ENCODE measurements at places on chromosomes 1 and 21.

DNA sequence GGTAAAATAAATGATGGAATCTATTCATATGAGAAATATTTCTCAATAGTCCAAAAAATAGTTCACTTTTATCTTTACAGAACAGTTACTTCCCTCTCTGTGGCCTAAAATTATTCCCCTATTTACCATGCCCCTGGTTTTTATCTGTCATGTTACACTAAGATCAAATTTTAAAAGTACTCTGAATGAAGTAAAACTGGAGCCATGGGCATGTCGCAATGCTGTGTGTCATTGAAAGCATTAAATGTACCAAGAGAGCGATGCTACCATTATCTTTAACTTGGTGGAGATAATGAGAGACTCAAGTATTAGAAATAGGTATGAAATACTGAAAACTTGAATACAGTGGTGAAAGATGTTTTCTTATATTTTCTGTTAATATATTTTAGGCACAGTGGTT is 146.2 kb downstream of the KCNT2 start:
- no peak for DNase-seq

DNA sequence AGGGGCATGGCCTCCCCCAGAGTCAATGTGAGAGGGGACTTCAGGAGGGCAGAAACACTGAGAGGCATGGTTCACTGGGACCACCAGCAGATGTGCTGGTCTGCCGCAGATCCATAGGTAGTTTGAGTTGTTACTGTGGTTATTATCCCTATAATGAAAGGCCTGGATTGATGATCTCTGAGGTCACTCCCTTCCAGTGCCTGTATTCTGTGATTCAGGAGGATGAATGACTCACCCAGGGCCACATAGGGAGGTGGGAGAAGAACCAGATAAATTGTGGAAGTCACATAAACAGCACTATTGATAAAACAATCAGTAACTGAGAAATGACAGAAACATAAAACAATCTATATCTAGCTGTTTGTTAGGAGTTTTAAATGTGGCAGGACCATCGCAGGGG is 22.7 kb upstream of the ACTL8 start:
- DNase-seq = no peak

DNA sequence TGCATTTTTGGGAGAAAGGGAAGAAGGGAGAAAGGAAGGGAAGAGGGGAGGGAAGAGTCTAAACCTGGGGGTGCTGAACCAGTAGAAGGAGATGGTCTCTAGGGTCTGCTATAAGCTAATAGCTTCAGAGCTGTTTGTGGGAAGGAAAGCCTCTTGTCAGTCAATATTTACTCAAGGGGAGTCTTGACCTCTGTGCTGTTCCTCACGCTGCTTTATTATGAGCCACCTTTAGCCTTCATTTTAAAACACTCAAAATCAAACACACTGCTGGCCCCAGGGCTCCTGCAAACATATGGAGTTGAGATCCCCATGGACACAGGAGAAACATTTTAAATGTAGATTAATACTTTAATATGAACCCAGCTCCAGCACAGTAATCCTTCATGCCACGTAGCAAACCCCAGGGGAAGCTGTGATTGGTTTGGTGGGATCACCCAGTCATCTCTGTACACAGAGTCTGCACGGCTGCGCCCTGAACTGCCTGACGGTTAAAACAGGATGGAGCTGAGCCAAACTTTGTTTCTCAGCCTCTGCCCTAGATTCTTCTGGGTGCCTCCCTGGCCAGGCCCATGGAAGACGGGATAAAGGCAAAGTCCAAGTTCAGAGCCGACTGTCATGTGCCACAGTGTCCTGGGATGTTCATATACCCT is 40.2 kb upstream of the VWA5B1 start:
- DNase-seq = no peak

DNA sequence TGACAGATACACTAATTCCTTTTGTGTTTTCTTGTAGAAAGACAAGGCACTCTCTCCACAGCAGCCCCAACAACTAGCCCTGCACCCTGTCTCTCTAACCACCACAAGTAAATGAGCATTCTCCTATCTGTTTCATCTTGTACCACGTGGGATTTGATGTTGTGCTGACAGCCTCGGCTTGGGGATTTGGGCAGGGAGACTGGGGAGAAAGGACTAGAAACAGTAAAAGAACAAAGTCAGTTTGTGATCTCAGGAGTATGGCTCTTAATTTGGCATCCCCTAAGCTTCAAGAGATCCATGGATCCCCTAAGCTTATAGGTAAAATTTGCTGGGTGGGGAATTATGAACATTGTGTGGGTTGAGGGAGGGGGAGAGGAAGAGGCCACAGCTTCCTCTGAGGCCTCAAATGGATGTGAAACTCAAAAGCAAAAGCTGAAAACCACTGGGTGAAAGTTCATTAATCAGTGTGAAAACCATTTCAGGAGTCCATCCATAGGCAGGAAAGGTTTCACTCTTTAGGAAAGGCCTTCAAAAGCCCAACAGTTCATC is 3.1 kb downstream of the C1orf162 start:
- peak; percentile 3 for DNase-seq

- no peak for DNase-seq
Observed at GRCh38 chr1:48820491-48820890, 43.8 kb upstream of the BEND5 start.

- peak; percentile 36 for DNase-seq
Observed at GRCh38 chr1:153404768-153405167, 11.6 kb upstream of the S100A7A start.

GRCh38 chr1:27811741-27812500 is 18.7 kb upstream of the PPP1R8 start:
- no peak for DNase-seq

DNA sequence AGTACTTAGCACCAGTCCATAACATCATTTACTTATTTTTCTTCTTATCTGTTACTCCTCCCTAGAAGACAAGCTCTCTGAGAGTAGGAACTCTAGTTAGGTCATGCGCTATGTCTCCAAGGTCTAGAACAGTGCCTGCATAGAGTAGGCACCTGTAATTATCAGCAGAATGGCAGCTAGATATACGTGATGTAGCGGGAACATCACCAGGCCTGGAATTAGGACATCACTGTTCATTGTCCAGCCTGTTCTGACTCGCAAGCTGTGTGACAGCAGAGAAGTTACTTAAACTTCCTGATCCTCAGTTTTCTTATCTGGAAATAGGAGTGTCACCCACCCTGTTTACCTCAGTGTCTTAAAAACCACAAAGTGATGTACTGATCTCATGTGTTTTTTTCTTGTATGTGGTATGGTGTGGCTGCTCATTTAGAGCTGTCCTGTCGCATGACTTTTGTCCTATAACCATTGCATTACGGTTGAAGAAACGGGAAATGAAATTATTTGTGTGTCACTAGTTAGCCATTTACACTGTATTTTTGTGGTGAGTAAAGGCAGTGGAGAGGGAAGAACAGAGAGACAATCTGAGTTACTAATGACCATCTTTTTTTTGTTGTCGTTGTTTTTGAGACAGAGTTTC is 37.1 kb upstream of the EXO1 start:
- no peak for DNase-seq

DNA sequence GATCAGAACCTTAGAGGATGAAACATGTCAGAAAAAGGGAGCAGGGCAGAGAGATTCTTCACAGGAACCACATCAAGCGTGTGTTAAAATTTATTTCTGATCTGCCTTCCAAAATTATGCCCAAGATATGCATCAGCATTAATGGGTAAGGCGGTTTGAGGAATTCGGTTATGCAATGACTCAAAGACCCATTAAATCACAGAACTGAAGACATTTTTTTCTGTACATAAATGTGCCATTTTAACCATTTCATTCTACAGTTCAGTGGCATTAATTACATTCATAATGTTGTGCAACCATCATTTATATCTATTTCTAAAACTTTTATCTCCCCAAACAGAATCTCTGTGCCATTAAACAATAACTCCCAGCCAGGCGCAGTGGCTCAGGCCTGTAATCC is 43.4 kb downstream of the CNST start:
- no peak for DNase-seq

- DNase-seq = no peak
Observed at GRCh38 chr1:211739671-211740411, 64.4 kb upstream of the NEK2 start.

GRCh38 chr1:231690059-231690458 is 63.5 kb downstream of the DISC1 start:
- no peak for DNase-seq

DNA sequence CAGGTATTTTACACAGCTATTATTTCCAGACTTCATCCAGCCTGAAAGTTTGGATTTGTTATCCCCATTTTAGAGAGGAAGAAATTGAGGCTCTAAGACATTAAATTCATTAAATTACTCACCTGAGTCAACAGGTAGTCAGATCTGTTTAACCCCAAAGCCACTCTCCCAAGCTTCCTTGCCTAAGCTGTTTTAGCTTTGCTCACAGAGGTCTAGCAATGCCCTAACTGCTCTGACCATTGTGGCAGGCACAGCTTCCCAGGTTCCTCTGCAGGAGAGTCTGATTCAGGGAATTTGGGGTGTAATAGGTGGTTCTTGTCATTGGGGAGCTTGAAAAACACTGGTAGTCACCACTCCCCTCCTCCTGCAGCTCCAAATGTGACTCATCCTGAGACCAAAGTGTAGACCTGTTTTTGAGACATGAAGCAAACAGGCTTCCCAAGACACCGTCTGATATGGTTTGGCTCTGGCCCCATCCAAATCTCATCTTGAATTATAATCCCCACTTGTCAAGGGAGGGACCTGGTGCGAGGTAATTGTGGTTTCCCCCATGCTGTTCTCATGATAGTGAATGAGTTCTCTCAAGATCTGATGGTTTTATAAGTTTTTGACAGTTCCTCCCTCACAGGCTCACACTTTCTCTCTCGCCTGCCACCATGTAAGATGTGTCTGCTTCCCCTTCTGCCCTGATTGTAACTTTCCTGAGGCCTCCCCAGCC is 142.8 kb upstream of the DNAH14 start:
- DNase-seq = no peak

DNA sequence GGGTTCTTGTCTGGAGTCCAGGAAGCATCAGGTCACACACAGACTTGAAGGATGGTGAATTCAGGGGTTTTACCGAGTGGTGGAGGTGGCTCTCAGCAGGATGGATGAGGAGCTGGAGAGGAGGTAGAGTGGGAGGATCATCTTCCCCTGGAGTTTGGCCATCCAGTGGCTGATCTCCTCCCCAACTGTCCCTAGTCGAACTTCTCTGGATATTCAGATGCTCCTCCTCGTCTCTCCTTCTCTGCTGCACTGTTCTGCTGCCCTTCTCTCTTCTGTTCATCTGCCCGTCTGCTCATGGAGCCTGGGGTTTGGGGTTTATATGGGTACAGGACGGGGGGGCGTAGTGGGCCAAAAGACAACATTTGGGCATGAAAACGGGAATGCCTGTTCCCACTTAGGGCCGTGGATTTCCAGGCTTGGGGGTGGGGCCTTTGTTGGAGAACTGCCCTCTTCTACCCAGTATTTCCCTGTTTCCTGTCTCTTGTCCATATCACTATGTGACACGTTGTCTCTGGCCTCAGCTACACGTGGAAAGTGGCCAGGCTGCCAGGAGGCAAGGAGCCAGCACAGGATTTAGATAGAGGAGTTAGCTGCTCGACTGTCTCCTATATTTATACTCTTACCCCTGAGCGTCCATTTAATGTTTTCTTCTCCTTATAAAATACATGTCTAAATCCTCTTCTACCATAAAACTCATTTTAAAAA is 76.7 kb downstream of the SIPA1L2 start:
- no peak for DNase-seq

DNA sequence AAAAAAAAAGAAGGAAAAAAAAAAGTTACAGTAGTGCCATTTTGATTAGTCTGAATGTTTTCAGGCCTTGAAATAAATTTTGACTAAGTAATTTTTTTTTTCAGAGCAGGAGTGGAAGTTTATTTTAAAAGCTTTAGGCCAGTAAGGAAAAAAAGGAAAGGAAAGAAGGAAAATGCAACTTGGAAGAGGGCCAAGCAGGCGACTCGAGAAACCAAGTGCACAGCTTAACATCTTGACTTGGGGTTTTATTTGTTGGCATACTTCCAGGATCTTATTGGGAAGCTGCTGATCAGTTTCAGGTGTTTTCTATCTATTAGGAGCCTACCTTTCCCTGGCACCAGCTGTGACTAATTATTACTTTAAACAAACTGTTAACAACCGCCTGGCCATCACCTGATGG is 41.7 kb downstream of the ATF3 start:
- DNase-seq = no peak

GRCh38 chr1:214927796-214928195 is 154.7 kb upstream of the KCNK2 start:
- no peak for DNase-seq

DNA sequence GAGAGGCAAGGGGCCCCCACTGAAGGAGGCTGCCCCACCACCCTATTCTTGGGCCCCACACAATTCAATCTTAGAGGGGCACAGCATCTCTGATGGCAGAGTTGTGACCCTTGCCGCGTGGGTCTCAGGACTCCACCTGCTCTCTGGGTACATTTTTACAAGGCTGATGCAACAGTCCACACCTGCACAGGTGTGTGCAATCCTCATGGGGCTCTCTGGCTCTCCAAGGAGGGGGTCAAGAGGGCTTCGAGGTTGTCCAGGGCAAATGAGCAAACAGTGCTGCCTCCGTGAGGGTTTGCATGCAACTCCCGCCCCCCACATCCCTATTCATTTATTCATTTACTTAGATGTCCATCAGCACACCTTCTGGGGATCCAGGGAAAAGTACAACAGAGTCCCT is 81.6 kb upstream of the IFFO2 start:
- DNase-seq = no peak

DNA sequence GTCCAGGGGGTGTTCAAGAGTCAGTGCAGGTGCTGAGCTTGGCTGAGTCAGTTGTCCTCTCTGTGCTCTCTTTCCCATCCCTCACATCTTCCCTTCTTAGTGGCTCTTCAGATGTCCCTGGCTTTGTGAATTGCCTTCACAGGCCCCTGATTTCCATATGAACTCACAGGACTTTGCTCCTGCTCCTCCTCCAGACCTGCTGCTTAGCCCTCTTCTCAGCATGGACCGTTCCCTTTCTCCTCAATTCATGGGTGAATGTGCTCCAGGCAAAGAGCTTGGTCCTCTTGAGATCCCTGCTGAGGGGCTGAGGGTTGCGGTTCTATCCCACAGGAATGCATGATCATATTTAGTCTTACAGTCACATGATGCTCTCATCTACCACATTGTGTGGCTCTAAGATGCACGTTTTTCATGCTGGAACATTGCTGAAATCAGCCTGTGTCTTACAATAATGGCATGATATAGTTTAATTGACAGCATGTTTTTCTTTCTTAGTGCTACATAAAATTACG is 30.5 kb downstream of the CACNA1E start:
- DNase-seq = no peak

GRCh38 chr1:25476186-25477097 is 45.7 kb downstream of the MACO1 start:
- DNase-seq = no peak

DNA sequence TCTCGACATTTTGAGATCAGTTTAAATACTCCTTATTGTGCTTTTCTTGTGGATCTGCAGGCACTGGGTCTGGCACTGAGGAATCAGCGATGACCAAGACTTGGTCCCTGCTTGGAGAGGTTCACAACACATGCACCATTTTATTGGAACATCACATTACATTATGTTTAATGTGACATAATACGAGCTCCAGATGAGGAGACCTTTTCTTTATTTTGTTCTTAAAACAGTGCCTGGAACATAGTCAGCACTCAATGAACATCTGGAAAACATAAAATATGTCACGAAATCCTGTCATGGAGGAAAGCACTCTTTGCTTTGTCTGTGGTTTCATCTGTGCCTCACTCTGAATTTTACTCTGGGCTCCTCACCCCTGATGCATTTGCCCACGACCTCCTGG is 110.7 kb downstream of the ST6GALNAC3 start:
- no peak for DNase-seq

GRCh38 chr1:206074839-206075238 is 21.9 kb downstream of the RHEX start:
- DNase-seq = no peak

GRCh38 chr1:18750600-18750999 is 108.9 kb downstream of the TAS1R2 start:
- DNase-seq = no peak

- no peak for DNase-seq
Observed at GRCh38 chr1:180536821-180537372, 21.9 kb upstream of the OVAAL start.

All from stimulated activated naive CD4-positive, alpha-beta T cell treated with Interleukin-2 at 50 U/mL for 16 hours (primary cell).